ENCODE measurements at places on chromosomes 7 and 10.

DNA sequence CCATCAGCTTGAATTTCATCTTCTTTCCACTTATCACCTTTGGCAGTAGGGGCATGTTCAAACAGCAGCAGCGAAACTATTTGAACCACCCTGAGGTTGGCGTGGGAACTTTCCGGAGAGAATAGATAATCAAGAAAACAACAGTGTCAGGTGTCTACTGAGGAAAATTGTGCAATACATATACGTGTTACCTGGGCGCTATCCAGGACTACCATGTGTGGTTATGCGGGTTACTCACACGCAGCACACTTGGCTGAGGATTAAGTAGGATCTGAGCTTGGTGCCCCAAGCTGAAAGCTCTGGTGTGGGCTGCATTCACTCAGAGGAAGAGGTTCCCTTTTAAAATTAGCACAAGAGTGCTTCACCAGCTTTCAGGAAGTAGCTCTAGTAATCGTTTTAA lies 8.8 kb upstream of the ABI1 start:
- DNase-seq, result no peak

GRCh38 chr7:27224983-27225934 lies 17.3 kb upstream of the EVX1 start:
- no peak for DNase-seq

- DNase-seq, result no peak
These were observed 127.6 kb upstream of the SLC26A5 start for GRCh38 chr7:103573479-103574058.

GRCh38 chr10:132748545-132749370 lies 37.2 kb downstream of the NKX6-2 start:
- no peak for DNase-seq

- DNase-seq, result no peak
These were observed 920.5 kb downstream of the KCNMA1 start for GRCh38 chr10:76717141-76717540.

GRCh38 chr10:102347236-102347828 lies 48.2 kb upstream of the NFKB2 start:
- peak; percentile 45 for DNase-seq

GRCh38 chr10:100081075-100082001 lies at the start of gene CPN1:
TSS of gene CPN1 (minus strand) at chr10:100081869. CDS start at chr10:100081625, 244 bp downstream.
- no peak for DNase-seq

- no peak for DNase-seq
These were observed 72.8 kb downstream of the CTTNBP2 start for GRCh38 chr7:117800406-117800805.

DNA sequence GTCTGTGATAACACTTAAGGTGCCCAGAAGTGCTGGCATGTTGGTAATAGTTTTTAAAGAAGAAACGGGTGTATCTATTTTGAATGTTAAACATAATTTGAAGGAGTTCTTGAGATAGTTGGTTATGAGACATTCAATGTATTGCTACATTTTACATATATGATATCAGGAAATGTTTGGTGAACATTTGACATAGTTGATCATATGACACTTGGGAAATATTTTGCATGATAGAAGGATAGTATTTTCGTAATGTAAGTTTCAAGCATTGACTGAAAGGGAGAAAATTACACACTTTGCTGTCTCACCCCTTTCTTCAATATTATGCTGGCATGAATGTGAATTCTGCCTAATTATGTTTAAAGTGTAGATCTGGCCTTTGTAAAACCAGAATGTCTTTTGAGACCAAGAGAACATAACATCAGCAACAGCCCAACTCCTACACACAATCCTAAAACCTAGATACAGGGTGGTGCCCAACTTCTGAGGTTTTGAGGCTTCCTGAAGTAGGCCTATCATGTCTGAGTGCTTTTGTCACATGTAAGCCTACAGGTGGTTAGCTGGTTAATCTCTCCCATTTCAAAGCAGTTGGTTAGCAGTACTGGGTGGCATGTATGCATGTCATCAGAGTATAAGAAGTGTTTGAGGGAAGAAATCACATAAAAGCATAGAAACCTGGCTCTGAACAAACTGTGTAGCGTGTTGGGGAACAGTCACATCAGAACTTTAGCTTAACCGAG lies 2.1 kb downstream of the ADD3 start:
- peak; percentile 79 for DNase-seq

GRCh38 chr7:138125119-138125518 lies 48.9 kb downstream of the AKR1D1 start:
- no peak for DNase-seq

GRCh38 chr10:49021685-49022084 lies 82.0 kb upstream of the LRRC18 start:
- no peak for DNase-seq

GRCh38 chr7:27686315-27686714 lies 23.6 kb upstream of the HIBADH start:
- DNase-seq, result no peak

DNA sequence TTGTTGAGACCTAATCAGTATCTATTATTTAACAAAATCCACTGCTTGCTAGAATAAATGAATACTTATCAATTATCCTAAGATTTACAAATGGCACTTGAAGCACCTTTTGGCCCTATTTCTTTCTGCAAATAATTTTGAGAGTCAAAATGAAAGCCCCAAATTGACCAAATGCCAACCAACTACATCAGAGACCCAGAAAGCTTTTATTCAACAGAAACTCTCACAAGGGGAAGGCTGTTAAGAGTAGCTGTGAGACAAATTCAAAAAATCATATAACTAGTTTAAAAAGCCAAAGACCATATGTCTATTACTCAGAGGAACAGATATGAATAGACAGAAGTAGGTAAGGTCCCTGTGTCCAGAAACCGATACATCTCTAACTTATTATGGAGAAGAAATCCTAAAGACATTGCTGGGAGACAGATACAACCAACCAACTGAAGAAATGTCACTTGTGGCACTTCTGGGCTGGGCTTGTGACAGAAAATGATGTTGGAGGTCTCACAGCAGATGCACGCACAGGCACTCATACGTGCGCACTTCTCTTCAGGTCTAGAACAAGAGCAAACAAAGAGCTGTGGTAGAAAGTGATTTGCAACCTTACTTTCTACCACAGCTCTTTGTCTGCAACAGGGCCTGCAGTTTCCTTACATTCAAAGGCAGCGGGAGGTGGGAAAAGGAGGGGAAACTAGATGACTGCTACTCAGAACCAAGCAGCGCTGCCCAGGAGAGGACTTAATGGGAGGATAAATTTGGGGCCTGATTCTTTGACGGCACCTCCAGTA lies 58.6 kb upstream of the KCNIP2 start:
- DNase-seq, result no peak

- no peak for DNase-seq
These were observed 4.2 kb downstream of the LRRC27 start for GRCh38 chr10:132336064-132336746.

DNA sequence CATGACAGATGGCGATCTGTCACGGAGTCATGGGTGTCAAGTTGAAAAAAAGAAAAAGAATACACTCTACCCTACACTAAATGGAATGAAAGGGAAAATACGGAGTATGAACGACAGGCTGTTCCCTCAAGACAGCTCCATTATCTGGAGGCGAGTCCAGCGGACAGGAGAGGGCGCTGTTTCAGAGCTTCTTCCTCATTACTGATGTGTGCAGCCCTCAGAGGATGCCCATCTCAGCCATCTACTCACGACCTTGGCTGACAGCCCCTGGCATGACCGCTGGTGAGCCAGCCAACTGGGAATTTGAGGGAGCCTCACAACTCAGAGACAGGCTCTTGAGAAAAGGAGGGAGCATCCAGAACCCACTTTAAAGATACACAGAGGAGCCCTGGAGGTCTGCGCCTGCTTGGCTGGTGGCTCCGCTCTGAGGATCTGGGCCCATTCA lies 49.6 kb upstream of the SMNDC1 start:
- peak; percentile 93 for DNase-seq

DNA sequence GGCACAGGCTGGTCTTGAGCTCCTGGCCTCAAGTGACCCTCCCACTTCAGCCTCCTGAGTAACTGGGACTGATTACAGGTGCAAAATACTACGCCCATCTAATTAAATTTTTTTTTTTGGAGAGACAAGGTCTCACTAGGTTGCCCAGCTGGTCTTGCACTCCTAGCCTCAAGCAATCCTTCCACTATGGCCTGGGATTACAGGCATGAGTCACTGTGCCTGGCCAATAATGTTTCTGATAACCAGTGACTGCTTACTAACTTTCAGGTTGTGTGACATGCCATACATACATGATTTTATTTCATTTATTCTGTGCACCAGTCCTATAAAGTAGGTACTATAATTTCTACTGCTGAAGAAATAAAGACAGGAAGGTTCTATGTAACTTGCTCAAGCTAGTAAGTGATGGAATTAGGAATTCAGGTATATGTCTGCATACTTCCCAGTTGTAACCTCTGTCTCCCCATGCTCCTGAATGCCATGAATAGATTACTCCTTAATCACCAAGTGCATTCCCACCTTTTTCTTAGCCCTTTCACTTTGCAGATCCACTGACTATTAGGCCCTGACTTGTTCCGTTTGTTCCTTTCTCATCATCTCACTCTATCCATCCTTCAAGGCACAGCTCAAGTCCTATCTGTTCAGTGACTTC lies 28.1 kb downstream of the MCU start:
- DNase-seq, result no peak

GRCh38 chr10:132199854-132200311 lies 13.1 kb downstream of the DPYSL4 start:
- DNase-seq, result no peak

- DNase-seq, result no peak
These were observed 72.7 kb downstream of the HACD1 start for GRCh38 chr10:17544465-17544864.

DNA sequence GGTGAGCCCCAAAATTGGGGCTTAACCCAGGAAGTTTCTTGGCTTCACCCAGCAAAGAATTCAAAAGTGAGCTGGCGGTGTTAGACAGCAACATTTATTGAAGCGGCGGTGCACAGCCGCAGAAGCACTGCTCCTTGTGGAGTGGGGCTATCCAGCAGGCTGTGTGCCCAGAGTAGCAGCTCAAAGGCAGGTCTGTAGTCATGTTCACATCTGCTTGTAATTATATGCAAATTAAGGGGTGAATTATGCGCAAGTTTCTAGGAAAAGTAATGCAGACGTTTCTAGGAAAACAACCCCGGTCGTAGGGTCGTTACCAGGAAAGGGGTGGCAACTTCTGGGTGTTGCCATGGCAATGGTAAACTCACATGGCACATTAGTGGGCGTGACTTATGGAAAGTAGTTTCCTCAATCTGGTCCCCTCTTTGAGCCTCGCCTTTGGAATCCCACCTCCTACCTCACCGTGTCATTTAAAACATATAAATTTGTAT lies 13.7 kb upstream of the KBTBD2 start:
- DNase-seq, result peak; percentile 95

DNA sequence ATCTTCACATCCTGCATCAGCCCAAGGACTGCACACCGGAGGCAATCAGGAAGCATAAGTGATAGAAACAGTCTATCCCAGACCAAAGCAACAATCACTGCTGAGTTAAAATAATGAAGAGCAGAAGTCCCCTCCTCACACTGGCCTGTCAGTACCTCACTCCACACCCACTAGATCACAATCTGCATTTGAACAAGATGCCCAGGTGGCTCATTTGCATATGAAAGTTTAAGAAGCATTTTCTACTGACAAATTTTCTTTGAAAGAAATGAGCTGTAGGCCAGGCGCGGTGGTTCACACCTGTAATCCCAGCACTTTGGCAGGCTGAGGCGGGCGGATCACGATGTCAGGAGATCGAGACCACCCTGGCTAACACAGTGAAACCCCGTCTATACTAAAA lies 77.4 kb downstream of the CUL2 start:
- DNase-seq, result no peak

DNA sequence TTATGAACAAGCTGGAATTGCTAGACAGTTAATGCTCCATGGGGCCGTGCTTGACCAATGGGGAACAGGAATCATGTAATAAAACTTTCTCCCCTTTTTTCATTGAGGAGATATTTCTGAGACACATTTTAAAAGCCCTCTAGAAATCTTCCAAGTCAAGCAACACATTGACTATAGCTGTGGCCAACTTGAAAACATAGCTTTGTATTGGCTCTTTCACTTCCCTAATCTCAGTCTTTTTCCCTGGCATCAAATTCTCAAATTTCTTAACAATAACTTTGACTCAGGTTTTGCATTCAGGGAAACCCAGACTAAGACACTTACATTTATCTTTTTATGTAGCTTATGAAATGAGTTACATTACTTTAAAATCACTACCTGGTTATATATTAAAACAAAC lies 947.1 kb upstream of the MBL2 start:
- DNase-seq, result no peak

DNA sequence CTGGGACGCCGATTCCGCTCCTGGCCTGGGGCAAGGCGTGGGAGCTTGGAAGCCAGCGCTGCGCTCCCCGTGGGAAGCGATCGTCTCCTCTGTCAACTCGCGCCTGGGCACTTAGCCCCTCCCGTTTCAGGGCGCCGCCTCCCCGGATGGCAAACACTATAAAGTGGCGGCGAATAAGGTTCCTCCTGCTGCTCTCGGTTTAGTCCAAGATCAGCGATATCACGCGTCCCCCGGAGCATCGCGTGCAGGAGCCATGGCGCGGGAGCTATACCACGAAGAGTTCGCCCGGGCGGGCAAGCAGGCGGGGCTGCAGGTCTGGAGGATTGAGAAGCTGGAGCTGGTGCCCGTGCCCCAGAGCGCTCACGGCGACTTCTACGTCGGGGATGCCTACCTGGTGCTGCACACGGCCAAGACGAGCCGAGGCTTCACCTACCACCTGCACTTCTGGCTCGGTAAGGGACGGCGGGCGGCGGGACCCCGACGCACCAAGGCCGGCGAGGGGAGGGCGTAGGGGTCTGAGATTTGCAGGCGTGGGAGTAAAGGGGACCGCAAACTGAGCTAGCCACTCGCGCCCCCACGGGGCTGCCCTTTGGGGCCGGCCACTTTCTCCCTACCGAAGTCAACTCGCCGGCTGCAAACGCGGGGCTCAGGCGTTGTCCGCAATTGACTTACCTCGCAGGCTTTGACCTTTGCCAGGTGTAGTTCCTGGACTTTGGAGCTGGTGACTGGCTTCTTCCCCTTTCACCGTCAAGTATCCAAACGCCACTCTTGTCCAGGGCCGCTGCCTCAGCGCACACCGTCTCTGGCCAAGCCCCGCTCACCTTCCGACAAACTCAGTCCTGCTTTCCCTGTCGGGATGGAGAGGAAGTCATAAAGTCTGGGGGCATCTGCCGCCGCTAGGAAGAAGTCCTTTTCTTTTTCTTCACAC lies at the start of gene SCIN:
TSS of gene SCIN (plus strand) at position 187 of the 928 bp plus-strand sequence. CDS start at position 254, 67 bp downstream.
- peak; percentile 51 for DNase-seq

DNA sequence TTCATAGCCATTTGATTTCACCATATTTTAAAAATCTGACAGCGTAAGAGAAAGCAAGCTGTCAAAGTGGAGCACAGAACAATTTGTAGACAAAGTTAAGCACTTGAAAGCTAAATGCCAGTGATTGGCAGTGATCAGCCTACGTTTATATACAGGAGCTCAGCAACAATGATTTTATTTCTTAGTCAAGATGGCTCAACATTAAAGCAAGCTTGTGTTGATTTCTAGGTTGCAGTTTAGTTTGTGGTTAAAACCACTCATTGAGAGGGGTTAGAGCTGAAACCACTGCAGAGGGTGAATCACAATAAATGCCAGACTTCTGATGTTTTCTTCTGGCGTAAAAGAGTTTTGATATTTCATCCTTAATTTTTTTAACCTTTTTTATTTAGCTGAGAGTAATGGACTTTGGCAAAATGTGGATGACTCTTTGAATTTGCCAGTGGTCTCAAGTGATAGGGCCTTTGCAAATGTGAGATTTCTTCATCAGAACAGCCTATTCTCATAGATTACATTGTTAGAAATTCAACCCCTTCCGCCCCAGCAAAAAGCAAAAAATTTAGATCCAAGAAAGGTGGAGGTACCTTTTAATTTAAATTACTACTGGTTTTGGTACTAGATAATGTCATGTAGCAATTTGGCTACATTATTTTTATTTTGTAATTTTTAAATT lies 73.8 kb downstream of the SHOC2 start:
- DNase-seq, result peak; percentile 46

GRCh38 chr7:927031-927671 lies 27.3 kb downstream of the ADAP1 start:
- DNase-seq, result no peak

- DNase-seq, result no peak
These were observed 111.5 kb downstream of the PLCE1 start for GRCh38 chr10:94105226-94105625.

Data from activated CD8-positive, alpha-beta memory T cell treated with anti-CD3 and anti-CD28 coated beads, Interleukin-2, amount 10 ng/mL, durations not matched to agents 7 days and 5 days (primary cell).